ENCODE measurements at places on chromosomes 4 and X.

DNA sequence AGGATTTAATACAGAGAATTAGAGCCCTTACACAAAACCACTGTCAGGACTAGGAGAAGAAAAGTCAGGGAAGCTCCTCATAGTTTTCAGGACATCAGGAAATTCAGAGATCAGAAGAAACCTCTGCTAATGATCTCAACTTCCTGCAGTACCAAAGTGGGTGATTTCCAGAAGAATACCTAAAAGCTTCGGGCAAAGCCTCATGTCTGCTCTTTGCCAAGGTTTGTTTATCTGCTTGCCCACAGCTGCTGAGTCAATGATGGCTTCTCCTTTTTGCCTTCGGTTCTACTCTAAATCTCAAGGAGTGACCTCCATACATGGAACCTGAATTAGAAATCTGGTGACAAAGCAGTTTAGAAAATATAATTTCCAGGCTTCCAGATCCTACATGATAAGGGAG, 68.4 kb downstream of the USP38 start:
- DNase-seq: no peak

GRCh38 chr4:185774845-185775680, 36.9 kb downstream of the SORBS2 start:
- peak; percentile 49 for DNase-seq

GRCh38 chr4:70936200-70936787, 34.1 kb downstream of the MOB1B start:
- DNase-seq: no peak

GRCh38 chr4:173252024-173252935, 81.9 kb downstream of the HMGB2 start:
- peak; percentile 76 for DNase-seq

GRCh38 chrX:152220606-152221005, 82.2 kb upstream of the MAGEA10 start:
- DNase-seq: no peak

GRCh38 chr4:69038582-69038981, 57.7 kb upstream of the UGT2B7 start:
- DNase-seq: peak; percentile 55

- DNase-seq: no peak
Measured at GRCh38 chrX:7091923-7092322, 55.6 kb upstream of the STS start.

DNA sequence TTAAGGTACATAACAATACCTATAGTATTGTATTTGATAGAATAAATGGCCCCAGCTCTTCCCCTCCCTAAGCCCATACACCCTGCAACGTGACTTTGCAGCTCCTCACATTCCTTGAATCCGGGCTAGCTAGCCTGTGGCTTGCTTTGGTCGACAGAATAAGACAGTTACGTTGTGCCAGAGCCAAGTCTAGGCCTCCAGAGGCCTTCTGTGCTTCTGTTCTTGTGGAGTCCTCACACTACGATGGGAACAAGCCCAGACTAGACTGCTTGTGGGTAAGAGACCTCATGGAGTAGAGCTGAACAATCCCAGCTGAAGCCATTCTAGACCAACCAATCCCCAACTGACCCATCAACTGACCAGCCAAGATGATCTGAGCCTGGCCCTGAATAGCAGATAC, 102.4 kb upstream of the PLAC1 start:
- no peak for DNase-seq

GRCh38 chrX:13598877-13599276, 29.5 kb downstream of the EGFL6 start:
- DNase-seq: peak; percentile 21

DNA sequence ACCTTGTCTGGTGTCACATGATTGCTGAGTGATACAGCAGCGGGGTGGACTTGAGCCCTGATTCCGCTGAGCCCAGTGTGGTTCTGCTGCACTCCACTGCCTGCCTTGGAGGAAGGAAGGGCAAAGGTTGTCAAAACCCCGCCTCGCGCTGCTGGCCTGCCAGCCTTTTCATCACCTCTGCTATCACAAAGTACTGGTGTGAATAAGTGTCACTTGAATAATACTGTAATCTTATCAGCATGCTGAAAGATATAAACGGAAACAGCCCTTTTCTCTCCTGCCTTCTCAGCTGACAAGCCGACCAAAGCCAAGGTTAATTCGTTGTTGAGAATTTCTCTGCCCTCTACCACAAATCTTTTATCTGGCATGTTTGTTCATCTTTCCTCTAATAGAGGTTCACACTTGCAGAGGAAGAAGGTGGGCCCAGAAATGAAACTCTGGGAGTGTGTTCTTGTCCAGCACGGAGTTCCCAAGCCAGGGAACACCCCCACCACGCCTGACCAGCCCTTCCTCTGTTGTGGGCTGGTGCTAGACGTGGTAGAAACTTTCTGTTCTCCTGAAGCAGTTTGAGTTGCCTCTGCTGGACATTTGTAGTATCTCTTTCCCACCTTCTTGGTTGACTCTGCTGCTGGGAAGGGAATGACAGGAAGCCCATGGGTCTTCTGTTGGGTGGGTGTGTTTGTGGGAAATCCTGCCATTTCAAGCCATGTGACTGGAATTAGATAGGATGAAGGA, 21.5 kb downstream of the FHDC1 start:
- DNase-seq: peak; percentile 14

GRCh38 chr4:78343682-78344081, 207.9 kb upstream of the ANXA3 start:
- no peak for DNase-seq

GRCh38 chrX:76279007-76279406, 106.1 kb downstream of the PBDC1 start:
- peak; percentile 43 for DNase-seq

DNA sequence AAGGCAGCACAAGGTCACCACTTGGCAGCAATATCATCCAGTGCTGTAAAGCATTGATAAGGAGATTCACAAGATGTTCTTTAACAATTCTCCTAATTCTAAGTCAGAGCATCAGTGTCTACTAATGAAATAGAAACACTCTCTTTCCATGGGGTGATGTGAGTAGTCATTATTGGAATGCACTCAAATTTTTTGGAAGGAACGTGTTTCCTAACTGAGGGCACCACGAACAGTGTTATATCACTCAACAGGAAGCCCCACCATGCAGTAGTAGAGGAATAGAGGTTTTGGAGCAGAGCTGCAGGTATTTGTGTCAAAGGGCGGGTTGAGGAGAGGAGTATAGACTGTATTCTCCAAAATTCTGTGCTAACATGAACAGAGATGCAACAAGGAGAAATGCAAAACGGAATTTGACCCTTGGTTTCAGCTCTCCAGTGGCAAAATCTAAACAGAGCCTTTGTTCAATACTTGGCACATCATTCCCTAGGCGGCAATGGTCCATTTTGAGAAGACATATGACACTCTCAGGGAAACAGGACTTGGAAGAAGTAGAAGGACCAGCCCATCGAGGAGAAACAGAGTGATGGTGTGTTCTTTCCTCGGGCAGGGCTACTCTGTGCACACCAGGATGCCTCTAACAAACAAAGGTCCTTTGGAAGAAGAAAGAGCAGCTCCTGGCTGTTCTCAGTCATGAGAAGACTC, 98.9 kb downstream of the CPEB2 start:
- DNase-seq: no peak

- DNase-seq: no peak
Measured at GRCh38 chr4:94766856-94767255, 9.1 kb downstream of the BMPR1B start.

DNA sequence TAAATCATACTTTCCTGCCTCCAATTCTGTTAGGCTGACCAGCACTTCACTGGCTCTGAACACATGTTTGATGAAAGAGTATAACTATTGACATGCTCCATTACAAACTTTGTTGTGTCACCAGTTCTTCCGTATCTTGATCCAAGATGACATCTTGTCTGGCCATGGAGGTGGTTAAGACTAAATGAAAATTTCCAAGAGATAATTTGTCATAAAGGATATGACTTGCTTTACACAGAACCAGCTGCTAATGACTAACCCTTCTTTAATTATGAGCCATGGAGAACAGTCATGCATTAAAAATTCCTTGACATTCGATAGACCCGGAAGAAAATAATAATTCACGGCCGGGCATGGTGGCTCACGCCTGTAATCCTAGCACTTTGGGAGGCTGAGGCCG, 17.7 kb upstream of the N4BP2 start:
- no peak for DNase-seq

DNA sequence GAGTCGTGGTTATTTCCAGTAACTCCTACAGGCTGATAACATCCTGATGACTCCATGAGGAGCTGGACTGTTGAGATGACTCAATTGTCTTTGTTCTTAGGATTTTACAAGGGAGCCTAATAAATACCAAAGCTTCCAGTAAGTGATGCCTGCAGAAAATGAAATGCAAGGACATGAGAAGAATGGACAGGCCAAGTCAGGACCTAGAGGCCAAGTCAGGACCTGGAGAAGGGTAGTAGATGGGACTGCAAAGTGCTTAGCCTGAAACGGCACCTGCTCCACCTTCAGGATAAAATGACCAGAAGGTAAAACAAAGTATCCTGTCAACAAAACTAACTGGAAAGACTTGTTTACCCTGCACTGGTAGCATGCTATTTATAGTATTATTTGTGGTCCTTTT, 6.4 kb upstream of the SLC10A6 start:
- no peak for DNase-seq

- DNase-seq: no peak
Measured at GRCh38 chr4:126993351-126993750, 639.4 kb upstream of the INTU start.

DNA sequence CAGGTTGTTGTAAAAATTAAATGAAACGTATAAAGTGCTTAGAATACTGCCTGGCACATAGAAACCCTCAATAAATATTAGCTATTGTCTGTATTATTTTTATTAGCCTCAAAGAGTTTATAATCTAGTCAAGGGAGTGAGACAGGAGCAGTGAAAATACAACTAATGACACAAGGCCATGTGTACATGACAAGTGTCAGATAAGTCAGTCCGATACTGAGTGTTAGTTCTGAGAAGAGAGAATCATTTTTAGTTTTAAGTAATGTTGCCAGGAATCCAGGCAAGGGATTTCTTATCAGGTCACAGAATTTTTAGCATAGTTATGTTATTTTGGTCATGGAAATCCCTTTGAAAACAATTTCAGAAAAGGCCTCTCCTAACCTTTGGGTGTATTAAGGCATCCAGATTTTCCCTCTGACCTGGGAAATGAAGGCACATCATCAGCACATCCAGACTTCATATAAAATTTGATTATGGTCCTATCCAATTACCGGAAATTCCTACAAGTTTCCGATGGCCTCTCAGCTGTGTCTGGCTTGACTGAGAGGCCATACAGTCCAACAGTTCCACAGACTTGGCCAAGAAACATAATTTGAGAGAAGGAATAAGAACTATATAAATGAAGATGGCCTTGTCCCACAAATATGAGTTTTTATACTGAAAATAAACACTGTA, 35.7 kb downstream of the PPARGC1A start:
- DNase-seq: no peak

- no peak for DNase-seq
Measured at GRCh38 chr4:8345946-8346814, 76.6 kb downstream of the HTRA3 start.

Measured in Calu3 (cell line).